Activated CD4-positive, alpha-beta T cell treated with anti-CD3 and anti-CD28 coated beads, Interleukin-2, amount 50 U/mL, for 4 hours (primary cell): ENCODE measurements at places on chromosomes 7 and 10.

GRCh38 chr7:32858648-32859047, 32.9 kb downstream of the KBTBD2 start:
- DNase-seq = no peak

DNA sequence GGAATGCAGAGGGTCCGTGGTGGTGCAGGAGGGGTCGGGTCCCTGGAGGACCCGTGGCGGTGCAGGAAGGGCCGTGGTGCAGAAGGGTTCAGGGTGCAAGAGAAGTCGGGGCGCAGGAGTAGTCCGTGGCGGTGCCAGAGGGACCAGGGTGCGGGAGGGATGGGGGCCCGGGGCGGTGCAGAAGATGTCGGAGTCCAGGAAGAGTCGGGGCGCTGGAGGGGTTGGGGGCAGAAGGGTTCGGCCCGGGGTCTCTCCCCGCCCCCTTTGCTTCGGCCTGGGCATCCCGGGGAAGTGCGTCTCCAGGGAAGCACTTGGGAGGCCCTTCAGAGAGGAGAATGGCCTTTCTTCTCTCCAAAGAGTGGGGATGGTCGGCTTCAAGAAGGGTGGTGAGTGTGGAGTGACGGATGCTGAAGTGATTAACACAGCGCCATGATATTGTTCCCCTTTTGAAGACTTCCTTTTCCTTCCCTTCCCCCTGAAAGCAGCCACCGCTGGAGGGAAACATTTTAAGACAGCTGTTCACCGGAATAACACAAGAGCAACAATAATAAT, 997 bp downstream of the WDR37 start:
- DNase-seq = no peak

- DNase-seq = no peak
Observed at GRCh38 chr7:24123076-24123475, 160.9 kb upstream of the NPY start.

GRCh38 chr7:98284335-98285036, 3.0 kb downstream of the BRI3 start:
- DNase-seq = no peak

GRCh38 chr10:123901621-123902020, 10.0 kb upstream of the CPXM2 start:
- DNase-seq = no peak

- no peak for DNase-seq
Observed at GRCh38 chr7:26451997-26452396, 160.3 kb downstream of the SNX10 start.
